Activated T-cell treated with anti-CD3 and anti-CD28 coated beads, Interleukin-2, amount 50 U/mL, for 72 hours (primary cell): ENCODE measurements at places on chromosomes 1 and 21. TPM values are rescaled to one million over a fixed set of nuclear protein-coding genes. Genes with fewer than 3 reads are reported as not detected.
A peak's percentile ranks its signal among the peaks of the same experiment; 100 is the strongest.

DNA sequence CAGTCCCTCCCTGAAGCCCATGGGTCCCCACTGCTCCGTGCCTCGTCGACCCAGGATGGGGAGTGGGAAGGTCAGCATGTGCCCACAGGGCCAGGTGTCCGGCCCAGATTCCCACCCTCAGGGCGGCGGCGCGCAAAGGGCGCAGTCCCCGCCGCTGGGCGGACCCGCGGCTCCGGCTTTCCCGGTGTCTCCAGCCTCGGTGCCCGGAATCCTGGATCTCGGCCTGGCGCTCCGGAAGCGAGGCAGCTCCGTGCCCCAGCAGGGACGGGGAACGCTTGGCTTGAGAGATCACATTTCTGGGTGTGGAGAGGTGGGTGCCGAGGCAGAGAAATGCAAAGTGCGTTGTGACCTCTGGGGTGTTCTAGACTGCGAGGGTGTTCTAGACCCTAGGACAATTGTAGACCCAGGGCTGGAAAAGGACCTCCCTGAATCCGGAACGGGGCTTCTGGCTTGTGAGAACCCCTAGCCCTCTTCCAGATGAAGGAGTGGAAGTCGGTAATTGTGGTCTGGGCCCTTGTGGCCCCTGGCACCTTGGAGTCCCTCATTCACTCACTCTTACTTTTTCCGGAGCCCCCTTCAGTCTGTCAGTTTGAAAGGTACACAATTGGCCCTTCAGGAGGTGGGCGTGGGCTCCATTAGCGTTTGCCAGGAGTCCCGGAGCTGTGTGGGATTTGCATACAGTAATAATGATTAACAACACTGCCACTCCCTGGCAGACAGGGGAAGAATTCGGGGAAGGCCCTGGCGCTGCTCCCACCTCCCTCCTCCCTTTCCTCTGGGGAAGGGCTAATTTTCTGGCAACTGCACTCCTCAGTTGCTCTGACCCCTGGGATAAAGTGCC is 1.6 kb upstream of the KCND3 start:
- H3K4me3 ChIP-seq = peak overlapping the region; percentile 81
- H3K36me3 ChIP-seq = no peaks in the 10 kb centered on the region
- H3K27ac ChIP-seq = no peak overlapping the region
- H3K4me1 ChIP-seq = peaks cover 7% of the 10 kb centered on the region

GRCh38 chr1:30888391-30888790 is 20.2 kb downstream of the SDC3 start:
- DNase-seq = no peak
- no peaks in the 10 kb centered on the region for H3K4me1 ChIP-seq
- H3K27me3 ChIP-seq = peaks cover 15% of the 10 kb centered on the region
- no peak overlapping the region for H3K27ac ChIP-seq
- no peak overlapping the region for H3K4me3 ChIP-seq

The TGFB2 gene
- total RNA-seq = not detected

GRCh38 chr1:219798283-219799030 is 129.9 kb downstream of the SLC30A10 start:
- DNase-seq = no peak
- H3K4me3 ChIP-seq = no peak overlapping the region
- H3K4me1 ChIP-seq = peaks cover 8% of the 10 kb centered on the region
- H3K27ac ChIP-seq = peak overlapping the region; percentile 73

The ETNK2 gene
- total RNA-seq = 1.7 TPM

DNA sequence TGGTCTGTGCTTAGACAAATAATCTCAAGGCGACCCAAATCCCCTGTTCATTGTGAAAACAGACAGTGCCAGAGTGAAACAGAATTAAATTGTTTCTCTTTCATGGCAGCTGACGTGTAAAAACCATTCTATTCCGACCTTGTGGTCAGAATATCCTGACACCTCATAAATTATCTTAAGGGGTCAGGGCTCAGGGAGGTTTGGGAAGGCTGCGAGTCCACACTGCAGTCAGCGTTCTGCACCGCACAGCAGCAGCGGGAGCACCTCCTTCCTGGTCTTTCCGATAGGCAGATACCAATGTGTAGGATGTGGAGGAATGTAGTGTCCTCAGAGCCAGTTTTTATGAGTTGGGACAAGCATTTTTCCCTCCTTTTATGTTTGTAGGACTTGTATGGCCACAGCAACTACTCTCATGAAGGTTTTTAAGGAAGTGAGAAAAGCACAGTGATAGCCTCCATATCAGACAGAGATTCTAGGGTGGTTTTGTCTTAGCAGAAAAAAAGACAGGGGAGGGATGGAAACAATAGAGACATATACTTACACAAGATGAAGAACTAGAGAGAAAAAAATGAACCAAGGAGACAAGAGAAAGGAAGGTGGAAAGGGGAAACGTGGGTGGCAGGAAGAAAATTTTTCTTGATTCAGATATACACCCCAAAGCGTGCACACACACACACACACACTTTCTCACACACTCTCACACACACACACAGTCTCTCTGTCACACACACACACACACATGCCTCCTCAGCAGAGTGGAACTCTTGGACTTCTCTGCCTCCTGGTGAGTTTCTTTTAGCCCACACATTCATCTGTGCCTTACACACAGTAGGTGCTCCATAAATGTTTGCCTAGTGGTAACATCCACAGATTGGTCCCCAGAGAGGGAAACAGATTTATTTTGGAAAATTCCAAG is 68.6 kb downstream of the NTMT2 start:
- no peak overlapping the region for H3K27ac ChIP-seq
- H3K27me3 ChIP-seq = peaks cover 33% of the 10 kb centered on the region
- H3K36me3 ChIP-seq = no peaks in the 10 kb centered on the region
- no peak overlapping the region for H3K4me3 ChIP-seq
- DNase-seq = no peak

GRCh38 chr1:227379555-227379892 is 61.2 kb upstream of the CDC42BPA start:
- no peaks in the 10 kb centered on the region for H3K36me3 ChIP-seq
- no peak overlapping the region for H3K4me3 ChIP-seq
- DNase-seq = no peak
- H3K4me1 ChIP-seq = no peaks in the 10 kb centered on the region
- H3K27me3 ChIP-seq = peaks cover 32% of the 10 kb centered on the region

GRCh38 chr1:233386336-233386735 is 58.8 kb downstream of the MAP3K21 start:
- H3K4me1 ChIP-seq = no peaks in the 10 kb centered on the region
- peaks cover 11% of the 10 kb centered on the region for H3K27me3 ChIP-seq
- no peaks in the 10 kb centered on the region for H3K36me3 ChIP-seq
- H3K4me3 ChIP-seq = no peak overlapping the region
- H3K27ac ChIP-seq = no peak overlapping the region

The COL8A2 gene
- total RNA-seq = 0.09 TPM

The CDA gene
- total RNA-seq = not detected

DNA sequence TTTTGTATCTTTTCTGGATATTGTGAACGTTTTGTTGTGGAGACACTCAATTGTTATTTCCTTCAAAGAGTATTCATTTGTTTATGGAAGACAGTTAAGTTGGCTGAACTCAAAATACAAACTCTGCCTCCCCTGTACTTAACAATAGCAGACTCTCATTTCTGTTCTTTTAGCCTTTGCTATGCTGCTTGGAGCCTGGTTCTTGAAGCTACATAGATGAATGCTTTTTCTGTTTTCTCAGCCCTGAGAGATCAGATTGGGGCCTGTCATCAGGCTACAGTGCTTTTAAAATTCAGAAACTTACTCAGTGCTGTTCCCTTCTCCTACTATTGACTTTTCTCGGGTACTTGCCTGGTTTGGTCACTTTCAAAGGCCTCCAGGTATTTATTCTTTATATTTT is 215.7 kb upstream of the LYPLAL1 start:
- no peaks in the 10 kb centered on the region for H3K27me3 ChIP-seq
- H3K27ac ChIP-seq = no peak overlapping the region
- H3K4me3 ChIP-seq = no peak overlapping the region
- no peaks in the 10 kb centered on the region for H3K4me1 ChIP-seq
- DNase-seq = no peak
- H3K36me3 ChIP-seq = no peaks in the 10 kb centered on the region

DNA sequence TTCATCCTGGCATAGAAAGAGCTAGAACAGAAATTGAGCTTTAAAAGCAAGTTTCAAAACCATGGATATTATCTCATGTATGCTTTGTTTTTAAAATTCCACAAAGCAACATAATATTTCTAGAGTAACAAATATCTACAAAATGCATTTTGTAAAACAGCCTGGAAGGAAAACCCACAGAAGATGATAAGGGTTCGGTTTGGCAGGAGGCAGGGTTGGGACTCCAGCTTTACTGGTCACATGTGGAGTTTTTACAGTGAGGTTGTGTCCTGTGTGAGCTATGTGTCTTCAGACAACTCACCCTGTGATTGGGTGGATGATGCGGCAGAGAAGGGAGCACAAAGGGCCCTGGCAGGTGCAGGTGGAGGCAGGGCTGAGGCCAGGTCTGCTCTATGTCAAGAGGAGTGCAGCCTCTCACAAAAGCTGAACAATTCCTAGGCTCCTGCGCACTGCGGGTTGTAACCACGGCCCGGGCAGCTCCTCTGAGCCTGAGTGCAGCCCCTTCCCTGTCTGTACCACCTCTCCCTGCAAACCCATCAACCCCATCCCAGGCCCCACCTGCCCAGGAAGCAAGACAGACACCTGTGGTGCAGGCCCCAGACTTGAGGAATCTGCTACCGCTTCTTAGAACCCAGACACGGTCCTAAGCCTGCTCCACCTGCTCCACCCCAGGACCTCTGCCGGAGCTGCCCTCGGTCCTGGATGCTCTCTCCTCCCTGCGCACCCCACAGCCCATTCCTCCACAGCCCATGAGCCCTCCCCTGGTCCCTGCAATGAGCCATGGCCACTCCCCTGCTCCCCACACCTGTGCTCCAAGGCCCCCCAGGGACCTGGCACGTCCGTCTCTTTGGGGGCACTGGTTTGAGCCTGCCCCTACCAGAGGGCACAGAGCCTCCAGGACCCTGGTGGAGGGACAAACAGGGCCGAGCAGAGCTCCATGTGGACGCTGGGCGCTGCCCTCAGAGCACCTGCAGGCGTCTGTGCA is 2.8 kb upstream of the COL18A1 start:
- no peak for DNase-seq
- H3K36me3 ChIP-seq = peaks cover 4% of the 10 kb centered on the region
- H3K27me3 ChIP-seq = peaks cover 49% of the 10 kb centered on the region
- no peak overlapping the region for H3K4me3 ChIP-seq
- peaks cover 15% of the 10 kb centered on the region for H3K4me1 ChIP-seq

DNA sequence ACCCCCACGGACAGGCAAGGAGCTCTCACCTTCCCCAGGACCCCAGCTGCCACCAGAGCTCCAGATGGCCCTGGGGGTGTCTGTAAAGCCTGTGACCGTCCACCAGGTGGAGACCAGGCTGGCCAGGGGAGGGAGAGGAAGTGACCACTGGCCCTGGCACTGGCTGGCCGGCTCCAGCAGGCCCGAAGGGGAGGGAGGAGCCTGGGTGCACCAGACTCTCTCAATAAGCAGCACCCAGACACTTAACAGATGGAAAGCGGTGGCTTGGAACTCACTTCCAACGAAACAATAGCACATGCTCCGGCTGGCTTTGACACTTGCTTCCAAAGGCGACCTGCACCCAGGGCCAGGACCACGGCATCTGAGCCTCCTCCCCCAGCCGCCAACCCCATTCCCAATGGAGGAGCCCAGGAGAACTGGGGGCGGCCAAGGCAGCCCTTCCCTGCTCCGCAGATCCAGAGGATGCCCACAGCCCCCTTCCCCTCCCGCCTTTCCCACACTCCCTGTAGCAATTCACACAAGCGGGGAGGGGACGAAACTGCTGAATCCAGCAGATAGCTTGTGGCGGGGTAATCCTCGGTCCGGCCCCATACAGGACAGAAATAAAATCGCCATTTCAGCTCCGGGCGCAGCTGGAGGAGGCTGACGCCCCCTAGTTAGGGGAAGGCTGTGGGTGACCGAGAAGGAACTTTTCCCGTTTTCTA is 742 bp upstream of the PDE9A start:
- no peak for DNase-seq
- peak overlapping the region; percentile 70 for H3K4me3 ChIP-seq
- no peaks in the 10 kb centered on the region for H3K36me3 ChIP-seq
- no peak overlapping the region for H3K27ac ChIP-seq
- H3K27me3 ChIP-seq = peaks cover 5% of the 10 kb centered on the region
- H3K4me1 ChIP-seq = peaks cover 16% of the 10 kb centered on the region

The CYP4A11 gene
- not detected for total RNA-seq

GRCh38 chr1:212162635-212163034 is 122.6 kb upstream of the PPP2R5A start:
- peak overlapping the region; percentile 40 for H3K4me3 ChIP-seq
- peaks cover 42% of the 10 kb centered on the region for H3K4me1 ChIP-seq
- H3K36me3 ChIP-seq = no peaks in the 10 kb centered on the region

GRCh38 chr1:198637916-198638437 is 863 bp upstream of the PTPRC start:
- peaks cover 55% of the 10 kb centered on the region for H3K4me1 ChIP-seq
- peak overlapping the region; percentile 92 for H3K4me3 ChIP-seq
- H3K27me3 ChIP-seq = no peaks in the 10 kb centered on the region

DNA sequence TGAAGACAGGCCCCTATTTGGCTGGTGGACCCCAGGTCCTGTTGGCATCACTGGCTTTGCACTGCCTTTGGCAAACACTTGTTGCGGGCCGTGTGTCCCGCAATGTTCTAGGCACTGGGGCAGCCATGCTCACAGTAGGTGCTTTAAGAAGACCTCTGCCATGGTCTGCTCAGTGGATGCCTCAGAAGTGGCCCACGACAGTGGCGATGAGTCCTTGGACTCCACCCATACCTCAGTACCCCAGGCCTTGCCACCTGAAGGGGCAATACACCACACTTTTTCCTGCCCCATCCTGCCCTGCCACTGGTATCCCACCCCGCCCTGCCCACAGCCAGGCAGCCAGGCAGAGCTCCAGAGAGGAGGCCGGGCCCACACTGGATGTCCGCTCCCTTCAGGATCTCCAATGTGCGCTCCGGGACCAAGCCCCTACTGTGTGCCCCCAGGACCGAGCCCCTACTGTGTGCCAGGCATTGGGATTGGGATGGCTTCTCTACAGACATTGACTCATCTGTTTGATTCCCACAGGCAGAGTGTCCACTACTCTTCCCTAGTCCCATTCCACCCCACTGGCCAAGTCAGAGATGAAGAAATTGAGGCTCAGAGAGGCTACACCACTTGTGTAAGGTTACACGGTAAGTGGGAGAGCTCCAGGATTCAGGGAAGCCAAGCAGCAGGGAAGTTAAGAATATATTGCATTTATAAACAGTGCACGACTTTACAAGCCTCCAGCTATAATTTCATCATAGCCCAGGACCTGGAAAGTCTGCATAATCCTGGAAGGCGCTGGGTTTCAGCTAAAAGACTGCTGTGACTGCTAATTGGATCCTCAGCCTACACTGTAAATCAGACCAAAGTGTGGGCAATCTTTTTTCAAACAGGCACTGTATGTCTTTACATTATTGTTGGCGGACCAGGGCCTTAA is 101.6 kb downstream of the DMRTB1 start:
- H3K27me3 ChIP-seq = peaks cover 28% of the 10 kb centered on the region
- H3K4me1 ChIP-seq = peaks cover 22% of the 10 kb centered on the region
- no peaks in the 10 kb centered on the region for H3K36me3 ChIP-seq
- H3K27ac ChIP-seq = no peak overlapping the region
- no peak for DNase-seq
